ENCODE measurements at places on chromosomes 13 and 19.
A peak's percentile ranks its signal among the peaks of the same experiment; 100 is the strongest.

- DNase-seq: no peak
Observed at GRCh38 chr13:44651724-44652123, 75.6 kb upstream of the TSC22D1 start.

- no peak for DNase-seq
Observed at GRCh38 chr13:39044536-39044935, 6.3 kb downstream of the NHLRC3 start.

DNA sequence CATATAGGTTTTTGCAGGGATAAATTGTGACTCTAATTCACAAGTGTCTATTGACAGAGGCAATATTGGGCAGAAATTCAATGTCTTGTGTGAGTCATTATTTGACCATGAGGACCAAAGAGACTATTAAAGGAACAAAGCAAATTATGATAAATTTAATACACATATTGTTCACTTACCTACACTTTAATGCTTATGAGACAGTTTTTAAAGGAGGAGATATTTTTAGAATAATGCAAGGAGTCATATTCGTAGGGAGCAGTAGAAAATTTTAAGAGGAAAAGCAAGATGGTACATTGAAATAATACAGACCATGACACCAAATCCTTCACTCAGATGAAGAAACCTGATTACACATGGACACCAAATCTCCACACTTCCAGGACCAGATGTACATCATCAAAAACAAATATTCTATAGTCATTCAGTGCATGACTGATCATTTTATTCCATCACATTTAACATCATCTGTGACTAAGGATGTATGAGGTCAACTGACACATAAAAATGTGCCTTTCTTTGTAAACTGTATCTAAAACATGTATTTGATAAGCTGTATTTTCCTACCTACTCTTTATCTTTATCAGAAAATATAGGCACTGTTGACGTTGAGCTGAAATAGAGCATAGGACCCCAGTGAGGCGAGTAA lies 4.2 kb upstream of the OR7A17 start:
- no peak for DNase-seq

- no peak for DNase-seq
Observed at GRCh38 chr13:75492389-75492788, 10.4 kb upstream of the TBC1D4 start.

- DNase-seq: peak; percentile 0
Observed at GRCh38 chr19:38952395-38953165, 21.8 kb downstream of the MRPS12 start.

- no peak for DNase-seq
Observed at GRCh38 chr19:1113986-1114483, 10.2 kb downstream of the GPX4 start.

DNA sequence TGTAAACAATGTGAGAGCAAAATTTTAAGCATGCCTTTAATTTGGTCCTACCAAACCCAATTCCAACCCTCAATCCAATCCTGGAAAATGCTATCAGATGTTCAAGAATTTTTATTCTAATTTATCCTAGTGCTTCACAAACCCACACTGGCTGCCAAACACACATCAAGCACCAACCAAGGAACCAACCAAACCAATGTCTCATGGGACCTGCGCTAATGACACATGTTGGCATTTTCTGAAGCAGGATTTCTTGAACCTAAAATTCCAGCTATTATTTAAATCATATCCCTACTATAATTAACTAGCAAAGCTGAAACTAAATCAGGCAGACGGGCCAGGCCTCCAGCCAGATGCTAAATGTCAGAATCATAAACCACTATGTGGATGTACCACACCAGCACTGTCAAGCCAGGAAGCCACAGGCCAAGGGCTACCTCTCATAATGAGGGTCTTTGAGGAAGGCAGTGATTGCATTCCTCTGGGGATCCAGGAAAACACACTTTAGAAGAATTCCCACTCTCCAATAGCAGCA lies 5.8 kb downstream of the LATS2 start:
- no peak for DNase-seq

GRCh38 chr19:31598730-31599238 lies 249.5 kb upstream of the TSHZ3 start:
- no peak for DNase-seq

- no peak for DNase-seq
Observed at GRCh38 chr13:30466358-30466714, 600 bp upstream of the HMGB1 start.

- DNase-seq: peak; percentile 91
Observed at GRCh38 chr19:48445256-48445605, 552 bp upstream of the GRWD1 start.

DNA sequence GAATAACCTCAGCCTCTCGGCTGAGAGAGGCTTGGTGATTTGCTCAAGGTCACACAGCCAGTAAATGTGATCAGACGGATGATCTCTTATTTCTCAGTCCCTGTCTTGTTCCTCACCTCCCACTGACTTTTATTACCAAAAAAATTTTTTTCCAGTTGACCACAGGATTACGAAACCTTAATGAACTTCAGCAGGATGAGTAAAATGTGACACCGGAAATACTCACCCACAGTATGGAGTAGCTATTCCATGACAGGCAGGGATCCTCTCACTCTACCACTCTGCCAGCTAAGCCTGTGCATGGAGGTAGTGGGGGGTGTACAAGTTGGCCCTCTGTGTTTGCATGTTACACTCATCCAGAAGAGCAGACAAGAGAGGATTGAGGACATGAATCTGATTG lies 916.4 kb downstream of the UQCRFS1 start:
- no peak for DNase-seq

GRCh38 chr19:33133438-33134031 lies 1.6 kb downstream of the WDR88 start:
- no peak for DNase-seq

GRCh38 chr13:107113387-107113786 lies 545.5 kb upstream of the ARGLU1 start:
- no peak for DNase-seq

GRCh38 chr19:359653-359925 lies 15.0 kb upstream of the MIER2 start:
- DNase-seq: no peak

GRCh38 chr13:75263741-75264407 lies 218.1 kb downstream of the TBC1D4 start:
- no peak for DNase-seq

DNA sequence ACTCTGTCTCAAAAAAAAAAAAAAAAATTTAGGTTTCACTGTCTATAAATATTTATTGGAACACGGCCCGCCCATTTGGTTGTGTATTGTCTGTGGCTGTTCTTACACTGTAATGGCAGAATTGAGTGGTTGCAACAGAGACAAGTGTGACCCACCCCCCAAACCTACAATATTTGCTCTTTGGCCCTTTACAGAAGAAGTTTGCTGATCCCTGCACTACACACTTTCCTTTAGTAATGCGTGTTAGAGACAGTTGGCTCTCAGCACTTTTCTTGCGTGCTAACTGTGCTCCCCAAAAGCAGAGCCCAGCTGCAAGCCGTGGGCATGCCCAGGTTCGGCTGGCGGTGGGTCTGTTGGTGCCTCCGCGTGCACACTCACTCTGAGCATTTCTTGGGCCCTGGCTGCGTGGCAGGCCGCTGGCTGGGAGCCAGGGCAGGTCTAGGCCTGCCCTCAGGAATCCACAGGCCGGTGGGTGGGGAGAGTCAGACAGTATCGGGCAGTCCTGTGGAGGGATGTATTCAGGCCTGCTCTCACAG lies 72.6 kb downstream of the SIPA1L3 start:
- DNase-seq: no peak

DNA sequence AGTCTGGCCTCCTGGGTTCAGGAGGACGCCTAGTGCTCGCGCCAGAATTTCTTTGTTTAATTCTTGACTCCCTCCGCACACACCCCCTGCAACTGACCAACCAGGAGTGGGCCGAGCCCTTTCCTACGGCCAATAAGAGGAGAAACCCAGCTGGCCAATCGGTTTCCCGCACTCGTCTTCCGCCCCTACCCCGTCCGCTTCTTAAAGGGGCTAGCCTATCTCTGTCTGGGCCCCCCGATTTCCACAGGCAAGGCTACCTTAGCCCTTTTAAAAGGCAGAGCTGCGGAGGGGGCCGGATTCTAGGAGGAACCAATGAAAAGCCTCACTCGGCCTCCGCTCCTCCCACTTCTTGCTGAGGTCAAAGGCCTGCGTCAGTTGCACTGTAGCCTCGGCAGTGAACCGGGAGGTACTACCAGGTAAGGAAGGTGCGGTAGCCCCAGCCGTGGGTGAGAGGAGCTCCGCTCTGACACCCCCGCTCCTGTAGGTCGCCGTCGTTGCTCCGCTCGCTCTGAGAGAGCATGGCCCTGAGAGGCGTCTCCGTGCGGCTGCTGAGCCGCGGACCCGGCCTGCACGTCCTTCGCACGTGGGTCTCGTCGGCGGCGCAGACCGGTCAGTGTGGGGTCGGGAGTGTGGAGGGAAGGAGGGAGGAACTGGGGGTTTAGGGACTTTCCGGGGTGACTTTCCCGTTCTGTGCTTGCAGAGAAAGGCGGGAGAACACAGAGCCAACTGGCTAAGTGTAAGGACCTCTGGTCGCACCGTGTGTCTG lies at the start of gene GCDH:
Gene GCDH (plus strand): TSS at position 374 of the 766 bp plus-strand sequence. CDS start 145 bp downstream, at position 519.
- peak; percentile 99 for DNase-seq

- DNase-seq: no peak
Observed at GRCh38 chr13:113853518-113854237, 10.2 kb downstream of the GAS6 start.

GRCh38 chr13:77437267-77437666 lies 98.2 kb upstream of the SCEL start:
- DNase-seq: no peak

DNA sequence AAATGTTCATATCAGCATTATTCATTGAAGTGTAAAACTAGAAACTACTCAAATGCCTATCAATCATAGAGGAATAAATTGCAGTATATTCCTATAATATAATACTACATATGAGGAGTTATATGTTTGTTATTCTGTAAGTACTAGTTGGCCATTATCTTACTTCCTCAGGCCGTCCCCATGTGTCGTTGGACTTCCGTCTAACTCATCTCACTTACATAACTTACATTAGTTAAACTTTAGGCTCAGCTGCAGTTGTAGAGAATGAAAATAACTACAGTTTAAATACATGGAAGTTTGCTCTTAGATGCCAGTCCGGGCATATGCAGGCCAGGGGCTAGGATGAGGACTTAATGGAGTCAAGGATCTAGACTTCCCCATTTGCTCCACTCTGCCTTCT lies 8.6 kb upstream of the EPSTI1 start:
- no peak for DNase-seq

- DNase-seq: no peak
Observed at GRCh38 chr13:31328549-31329235, 128.9 kb downstream of the B3GLCT start.

GRCh38 chr19:39167461-39168257 lies 29.1 kb upstream of the NCCRP1 start:
- no peak for DNase-seq

DNA sequence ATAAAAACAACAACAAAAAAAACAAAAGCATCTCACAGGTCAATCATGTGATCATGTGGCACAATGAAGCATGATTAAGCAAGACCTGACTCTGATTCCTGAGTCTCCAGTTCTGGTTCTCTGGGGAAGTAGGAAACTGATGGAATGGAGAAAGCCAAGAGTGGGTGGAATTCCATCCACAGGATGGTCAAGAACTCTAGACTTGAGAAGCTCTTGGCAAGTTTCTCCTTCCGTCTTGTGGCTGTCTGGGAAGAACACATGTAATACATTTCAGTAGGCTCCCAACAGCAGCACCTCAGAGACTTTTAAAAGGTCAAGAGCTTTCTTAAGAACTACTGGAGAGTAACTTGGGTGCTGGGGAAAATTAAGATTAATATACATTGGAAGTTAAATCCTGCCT lies 78.6 kb upstream of the TSHZ3 start:
- DNase-seq: no peak

DNA sequence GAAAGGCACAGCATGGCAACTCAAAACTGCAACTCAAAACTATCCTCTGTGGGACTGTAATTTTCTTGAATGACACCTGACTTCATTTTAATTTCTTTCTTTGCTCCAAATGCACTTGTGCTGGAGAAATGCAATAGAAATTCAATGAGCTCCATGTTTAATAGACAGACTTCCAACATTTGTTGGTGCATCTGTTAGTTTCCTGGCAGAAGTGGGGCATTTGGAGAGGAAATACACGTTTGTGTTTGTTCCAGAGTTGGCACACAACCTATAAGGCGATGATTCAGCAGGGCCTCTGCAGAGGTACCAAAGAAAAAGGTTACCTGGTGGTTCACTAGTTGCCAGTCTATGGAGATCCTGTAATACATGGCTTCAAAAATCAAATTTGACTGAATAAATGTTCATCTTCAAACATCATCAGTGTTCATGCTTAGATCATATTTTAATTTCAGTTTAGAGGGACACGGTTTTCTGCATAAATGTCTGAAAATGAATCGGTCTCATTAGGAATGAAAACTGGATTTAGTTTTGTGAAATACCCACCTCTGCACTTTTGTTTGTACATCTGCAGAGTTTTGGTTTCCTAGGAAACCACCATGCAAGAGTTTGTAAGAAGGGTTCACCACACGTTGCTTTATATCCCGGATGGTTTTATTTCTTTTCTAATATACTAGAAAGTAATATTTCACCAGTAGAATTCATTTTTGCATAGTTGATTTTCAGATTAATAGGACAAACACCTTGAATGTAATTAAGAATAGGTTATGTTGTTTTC lies 21.8 kb upstream of the OBI1 start:
- DNase-seq: no peak

- DNase-seq: no peak
Observed at GRCh38 chr19:2495130-2495641, 19.3 kb downstream of the GADD45B start.

- DNase-seq: no peak
Observed at GRCh38 chr19:32339988-32340874, 5.2 kb upstream of the ZNF507 start.

DNA sequence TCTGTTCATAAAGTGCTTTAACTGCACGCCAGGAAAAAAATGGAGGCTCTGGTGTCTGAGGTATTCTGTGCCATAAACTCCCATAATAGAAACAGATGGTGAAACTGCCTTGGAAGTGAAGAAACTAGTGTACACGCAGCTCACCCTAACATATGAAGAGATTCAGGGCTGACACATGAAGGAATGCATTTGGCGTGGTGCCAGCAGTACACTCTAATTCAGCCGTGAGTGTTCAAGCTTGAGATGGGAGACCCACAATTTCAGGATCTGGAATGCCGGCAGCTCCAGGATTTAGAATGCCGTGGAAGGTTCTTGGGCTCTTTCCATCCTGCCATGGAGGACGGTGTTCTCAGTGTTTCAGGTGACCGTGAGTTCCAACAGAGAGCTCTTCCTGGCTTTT lies 478.4 kb downstream of the TSHZ3 start:
- DNase-seq: no peak

DNA sequence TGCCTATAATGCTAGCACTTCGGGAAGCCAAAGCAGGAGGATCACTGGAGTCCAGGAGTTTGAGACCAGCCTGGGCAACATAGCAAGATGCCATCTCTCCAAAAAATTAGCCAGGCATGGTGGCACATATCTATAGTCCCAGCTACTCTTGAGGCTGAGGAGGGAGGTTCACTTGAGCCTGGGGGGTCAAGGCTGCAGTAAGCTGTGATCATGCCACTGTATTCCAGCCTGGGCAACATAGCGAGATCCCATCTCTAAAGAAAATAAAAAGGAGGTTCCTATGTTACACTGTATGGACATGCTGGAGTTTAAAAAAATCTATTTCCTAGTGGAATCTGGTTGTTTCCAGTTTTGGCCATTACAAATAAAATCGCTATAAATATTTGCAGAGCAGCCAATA lies 2.6 kb downstream of the CAB39L start:
- DNase-seq: no peak
